Naive thymus-derived CD8-positive, alpha-beta T cell (primary cell): ENCODE measurements at places on chromosomes 11 and 22.

- no peaks in the 10 kb centered on the region for H3K4me1 ChIP-seq
- H3K36me3 ChIP-seq: no peaks in the 10 kb centered on the region
- DNase-seq: no peak
- no peak overlapping the region for H3K4me3 ChIP-seq
Observed at GRCh38 chr11:113119074-113119473, 157.9 kb downstream of the NCAM1 start.

DNA sequence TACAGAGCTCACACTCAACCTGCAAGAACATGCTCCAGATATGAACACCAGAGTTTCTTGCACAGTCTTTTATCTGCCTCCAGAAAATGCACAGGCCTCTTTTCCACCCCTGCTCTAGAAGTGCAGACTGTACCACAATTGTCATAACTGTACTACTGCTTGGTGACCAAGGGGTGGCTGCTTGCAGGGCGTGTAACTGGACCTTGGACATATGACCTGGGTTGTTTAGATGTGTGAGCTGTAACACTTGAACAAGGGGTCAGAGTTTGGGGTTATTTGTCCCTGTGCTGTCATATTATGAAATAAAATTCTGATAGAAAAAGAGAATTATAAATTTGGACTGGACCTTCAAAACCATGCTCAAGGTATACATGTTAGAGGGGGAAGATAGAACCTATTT, 1185.5 kb downstream of the FAM181B start:
- H3K27me3 ChIP-seq: no peaks in the 10 kb centered on the region
- H3K36me3 ChIP-seq: no peaks in the 10 kb centered on the region
- DNase-seq: no peak
- H3K4me1 ChIP-seq: no peaks in the 10 kb centered on the region

- no peak overlapping the region for H3K27ac ChIP-seq
- H3K4me3 ChIP-seq: no peak overlapping the region
- H3K36me3 ChIP-seq: no peaks in the 10 kb centered on the region
- peaks cover 41% of the 10 kb centered on the region for H3K27me3 ChIP-seq
- no peaks in the 10 kb centered on the region for H3K4me1 ChIP-seq
- no peak for DNase-seq
Observed at GRCh38 chr11:129382583-129382982, 6.9 kb downstream of the BARX2 start.

GRCh38 chr11:42773729-42774128, 538.1 kb upstream of the API5 start:
- no peak for DNase-seq
- no peaks in the 10 kb centered on the region for H3K36me3 ChIP-seq
- H3K27me3 ChIP-seq: no peaks in the 10 kb centered on the region

DNA sequence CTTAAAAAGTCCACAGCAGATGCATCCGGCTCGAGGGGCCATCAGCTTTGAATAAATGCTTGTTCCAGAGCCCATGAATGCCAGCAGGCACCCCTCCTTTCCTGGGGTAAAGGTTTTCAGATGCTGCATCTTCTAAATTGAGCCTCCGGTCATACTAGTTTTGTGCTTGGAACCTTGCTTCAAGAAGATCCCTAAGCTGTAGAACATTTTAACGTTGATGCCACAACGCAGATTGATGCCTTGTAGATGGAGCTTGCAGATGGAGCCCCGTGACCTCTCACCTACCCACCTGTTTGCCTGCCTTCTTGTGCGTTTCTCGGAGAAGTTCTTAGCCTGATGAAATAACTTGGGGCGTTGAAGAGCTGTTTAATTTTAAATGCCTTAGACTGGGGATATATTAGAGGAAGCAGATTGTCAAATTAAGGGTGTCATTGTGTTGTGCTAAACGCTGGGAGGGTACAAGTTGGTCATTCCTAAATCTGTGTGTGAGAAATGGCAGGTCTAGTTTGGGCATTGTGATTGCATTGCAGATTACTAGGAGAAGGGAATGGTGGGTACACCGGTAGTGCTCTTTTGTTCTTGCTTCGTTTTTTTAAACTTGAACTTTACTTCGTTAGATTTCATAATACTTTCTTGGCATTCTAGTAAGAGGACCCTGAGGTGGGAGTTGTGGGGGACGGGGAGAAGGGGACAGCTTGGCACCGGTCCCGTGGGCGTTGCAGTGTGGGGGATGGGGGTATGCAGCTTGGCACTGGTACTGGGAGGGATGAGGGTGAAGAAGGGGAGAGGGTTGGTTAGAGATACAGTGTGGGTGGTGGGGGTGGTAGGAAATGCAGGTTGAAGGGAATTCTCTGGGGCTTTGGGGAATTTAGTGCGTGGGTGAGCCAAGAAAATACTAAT, 1.9 kb downstream of the NEAT1 start:
- DNase-seq: peak; percentile 65
- H3K4me3 ChIP-seq: peak overlapping the region; percentile 90
- H3K4me1 ChIP-seq: peaks cover 47% of the 10 kb centered on the region
- peak overlapping the region; percentile 99 for H3K27ac ChIP-seq
- H3K27me3 ChIP-seq: no peaks in the 10 kb centered on the region
- peaks cover 46% of the 10 kb centered on the region for H3K36me3 ChIP-seq

- H3K27ac ChIP-seq: no peak overlapping the region
- no peaks in the 10 kb centered on the region for H3K27me3 ChIP-seq
- no peak for DNase-seq
- H3K4me1 ChIP-seq: no peaks in the 10 kb centered on the region
- peaks cover 12% of the 10 kb centered on the region for H3K36me3 ChIP-seq
Observed at GRCh38 chr11:104836691-104837090, 61.6 kb downstream of the CASP12 start.

GRCh38 chr11:95778699-95779098, 10.9 kb downstream of the FAM76B start:
- H3K4me3 ChIP-seq: no peak overlapping the region
- peaks cover 23% of the 10 kb centered on the region for H3K4me1 ChIP-seq
- no peaks in the 10 kb centered on the region for H3K36me3 ChIP-seq
- H3K27me3 ChIP-seq: no peaks in the 10 kb centered on the region

DNA sequence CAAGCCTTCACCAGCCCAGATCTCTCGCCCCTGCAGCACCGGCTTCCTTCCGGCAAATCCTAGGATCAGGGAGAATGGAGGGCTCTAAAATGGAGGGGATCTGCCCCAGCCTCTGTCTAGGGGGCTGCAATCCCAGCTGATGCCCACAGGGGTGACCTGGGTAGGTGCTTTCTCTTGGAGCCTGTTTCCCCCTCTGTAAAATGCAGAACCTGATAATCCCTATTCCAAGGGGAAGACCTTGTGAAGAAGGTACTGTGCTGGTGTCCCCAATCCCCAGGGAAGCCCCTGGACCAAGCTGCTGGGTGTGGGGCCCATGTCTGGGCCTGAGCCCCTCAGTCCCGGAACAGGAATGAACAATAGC, 2.8 kb downstream of the EMID1 start:
- peaks cover 2% of the 10 kb centered on the region for H3K4me1 ChIP-seq
- H3K36me3 ChIP-seq: no peaks in the 10 kb centered on the region
- no peak overlapping the region for H3K27ac ChIP-seq
- DNase-seq: no peak

GRCh38 chr22:37209140-37209845, 3.0 kb downstream of the SSTR3 start:
- no peaks in the 10 kb centered on the region for H3K27me3 ChIP-seq
- peaks cover 85% of the 10 kb centered on the region for H3K4me1 ChIP-seq
- H3K4me3 ChIP-seq: peak overlapping the region; percentile 66

DNA sequence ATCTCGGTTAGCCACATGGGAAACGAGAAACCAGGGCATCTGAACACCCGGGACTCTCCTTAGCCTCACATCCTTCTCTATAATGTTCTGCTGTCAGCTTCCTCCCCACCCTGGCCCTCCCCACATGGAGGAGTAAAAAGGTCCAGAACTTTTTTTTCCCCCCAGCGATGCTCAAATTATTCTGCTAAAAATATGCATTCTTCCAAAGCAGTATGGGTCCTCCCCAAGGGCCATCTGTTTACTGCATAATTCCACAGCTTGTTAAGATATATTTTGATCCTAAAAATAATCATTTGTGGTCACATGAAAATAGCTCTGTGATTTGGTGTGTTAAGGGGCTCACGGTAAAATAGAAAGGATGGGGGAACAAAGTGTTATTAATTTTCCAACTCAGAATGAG, 281.5 kb upstream of the NARS2 start:
- peaks cover 3% of the 10 kb centered on the region for H3K27me3 ChIP-seq
- H3K4me3 ChIP-seq: no peak overlapping the region
- no peaks in the 10 kb centered on the region for H3K36me3 ChIP-seq
- H3K27ac ChIP-seq: no peak overlapping the region
- DNase-seq: no peak
- no peaks in the 10 kb centered on the region for H3K4me1 ChIP-seq

DNA sequence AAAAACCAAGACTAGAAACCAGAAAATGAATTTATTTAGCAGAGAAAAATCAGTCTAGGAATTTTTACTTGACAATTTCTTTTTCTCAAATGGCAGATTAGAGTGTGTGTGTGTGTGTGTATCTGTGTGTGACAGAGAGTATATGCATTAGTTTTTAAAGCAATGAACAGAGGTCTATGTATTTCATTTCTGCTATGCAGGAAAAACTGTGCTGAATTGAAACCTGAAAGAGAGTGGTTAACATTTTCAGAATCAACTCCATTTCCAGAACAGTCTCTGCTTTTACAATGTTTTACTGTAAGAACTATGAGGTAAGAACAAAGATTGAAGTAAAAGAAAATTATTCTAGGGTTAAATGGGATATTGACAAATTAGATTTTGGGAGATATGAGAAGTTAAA, 114.8 kb downstream of the GRM5 start:
- H3K4me3 ChIP-seq: no peak overlapping the region
- no peaks in the 10 kb centered on the region for H3K4me1 ChIP-seq
- no peak for DNase-seq
- no peaks in the 10 kb centered on the region for H3K27me3 ChIP-seq
- H3K27ac ChIP-seq: no peak overlapping the region

GRCh38 chr11:122153746-122154145, 37.7 kb upstream of the BLID start:
- H3K27me3 ChIP-seq: peaks cover 9% of the 10 kb centered on the region
- DNase-seq: no peak
- no peak overlapping the region for H3K4me3 ChIP-seq

- H3K36me3 ChIP-seq: no peaks in the 10 kb centered on the region
- no peak for DNase-seq
- no peak overlapping the region for H3K4me3 ChIP-seq
- H3K27ac ChIP-seq: no peak overlapping the region
- no peaks in the 10 kb centered on the region for H3K27me3 ChIP-seq
- H3K4me1 ChIP-seq: no peaks in the 10 kb centered on the region
Observed at GRCh38 chr11:22079133-22079872, 113.6 kb upstream of the ANO5 start.

- no peak for DNase-seq
- no peak overlapping the region for H3K4me3 ChIP-seq
- H3K4me1 ChIP-seq: no peaks in the 10 kb centered on the region
- no peak overlapping the region for H3K27ac ChIP-seq
- peaks cover 8% of the 10 kb centered on the region for H3K27me3 ChIP-seq
Observed at GRCh38 chr22:46483353-46483752, 54.1 kb downstream of the CELSR1 start.

GRCh38 chr11:124778281-124778680, 16.2 kb upstream of the ESAM start:
- DNase-seq: no peak
- H3K27ac ChIP-seq: no peak overlapping the region
- peaks cover 26% of the 10 kb centered on the region for H3K4me1 ChIP-seq
- H3K36me3 ChIP-seq: no peaks in the 10 kb centered on the region
- H3K27me3 ChIP-seq: no peaks in the 10 kb centered on the region
- no peak overlapping the region for H3K4me3 ChIP-seq

GRCh38 chr11:64919627-64920026, 2.6 kb upstream of the ATG2A start:
- no peaks in the 10 kb centered on the region for H3K27me3 ChIP-seq
- H3K36me3 ChIP-seq: no peaks in the 10 kb centered on the region
- no peak for DNase-seq
- H3K27ac ChIP-seq: no peak overlapping the region

DNA sequence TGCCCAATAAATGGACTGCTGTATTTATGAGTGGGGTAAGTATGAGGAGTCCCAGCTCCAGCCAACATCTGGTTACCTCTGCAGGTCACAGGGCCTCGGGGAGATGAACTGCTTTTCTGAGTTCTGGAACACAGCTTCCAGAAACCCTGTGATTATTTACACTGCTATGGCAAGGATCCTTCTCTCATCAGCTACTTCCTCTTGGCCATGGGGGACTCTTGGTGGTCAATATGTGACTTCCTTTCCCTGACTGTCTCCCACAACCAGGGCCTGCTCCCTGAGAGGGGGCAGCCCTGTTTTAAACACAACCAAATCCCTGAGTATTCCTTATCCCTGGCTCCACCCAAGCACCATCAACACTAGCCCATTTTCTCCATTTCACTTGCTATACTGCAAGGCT, 10.0 kb downstream of the RHOG start:
- no peak for DNase-seq
- no peaks in the 10 kb centered on the region for H3K27me3 ChIP-seq
- H3K4me1 ChIP-seq: peaks cover 80% of the 10 kb centered on the region
- peaks cover 8% of the 10 kb centered on the region for H3K36me3 ChIP-seq
- H3K4me3 ChIP-seq: peak overlapping the region; percentile 38

GRCh38 chr22:31148953-31149627, 8.8 kb upstream of the PLA2G3 start:
- H3K4me1 ChIP-seq: peaks cover 4% of the 10 kb centered on the region
- H3K4me3 ChIP-seq: no peak overlapping the region
- peaks cover 12% of the 10 kb centered on the region for H3K36me3 ChIP-seq

- no peaks in the 10 kb centered on the region for H3K4me1 ChIP-seq
- H3K27me3 ChIP-seq: peaks cover 6% of the 10 kb centered on the region
- no peaks in the 10 kb centered on the region for H3K36me3 ChIP-seq
Observed at GRCh38 chr11:82776377-82776776, 42.7 kb upstream of the FAM181B start.

DNA sequence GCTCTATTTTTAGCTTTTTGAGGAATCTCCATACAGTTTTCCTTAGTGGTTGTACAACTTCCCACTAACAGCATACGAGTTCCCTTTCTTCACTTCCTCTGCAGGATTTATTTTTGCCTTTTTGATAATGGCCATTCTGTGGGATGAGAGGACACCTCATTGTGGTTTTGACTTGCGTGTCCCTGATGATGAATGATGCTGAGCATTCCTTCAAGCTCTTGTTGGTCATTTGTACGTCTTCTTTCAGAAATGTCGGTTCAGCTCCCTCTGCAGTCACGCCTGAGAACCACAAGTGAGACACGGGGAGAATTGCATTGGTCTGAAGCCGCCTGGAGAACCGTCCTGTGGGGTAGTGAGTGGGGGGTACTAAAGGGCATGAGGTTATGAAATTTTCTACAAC, 2.0 kb upstream of the KRTAP5-10 start:
- peaks cover 46% of the 10 kb centered on the region for H3K27me3 ChIP-seq
- peaks cover 4% of the 10 kb centered on the region for H3K4me1 ChIP-seq
- no peaks in the 10 kb centered on the region for H3K36me3 ChIP-seq

DNA sequence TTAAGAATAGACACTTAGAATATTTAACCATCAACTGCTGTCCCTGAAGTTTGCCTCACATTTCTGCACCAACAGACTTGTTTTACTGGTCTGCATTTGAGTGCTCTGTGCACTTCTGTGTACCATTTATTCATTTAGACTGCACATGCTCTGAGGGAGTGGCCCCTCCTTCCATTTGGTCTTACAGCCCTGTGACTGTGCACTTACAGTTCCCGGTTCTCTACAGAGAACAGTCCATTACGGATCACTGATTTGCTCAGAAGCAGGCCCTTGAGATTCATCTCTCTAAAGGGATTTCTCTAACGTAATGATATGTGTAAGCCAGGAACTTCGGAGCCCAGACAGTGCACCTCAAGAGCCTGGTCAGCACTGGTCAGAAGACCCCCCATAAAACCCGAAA, 247.3 kb upstream of the BLID start:
- DNase-seq: no peak
- no peaks in the 10 kb centered on the region for H3K36me3 ChIP-seq
- H3K27me3 ChIP-seq: peaks cover 9% of the 10 kb centered on the region
- H3K4me3 ChIP-seq: no peak overlapping the region
- no peak overlapping the region for H3K27ac ChIP-seq
